Activated T-cell treated with anti-CD3 and anti-CD28 coated beads, Interleukin-2, amount 50 U/mL, for 24 hours (primary cell): ENCODE measurements at places on chromosomes 1 and 21.

- DNase-seq: peak; percentile 83
Observed at GRCh38 chr1:151156515-151156819, at the start of gene TNFAIP8L2. Gene TNFAIP8L2 (plus strand): TSS chr1:151156649. CDS start chr1:151158698, 2,049 bp downstream.

DNA sequence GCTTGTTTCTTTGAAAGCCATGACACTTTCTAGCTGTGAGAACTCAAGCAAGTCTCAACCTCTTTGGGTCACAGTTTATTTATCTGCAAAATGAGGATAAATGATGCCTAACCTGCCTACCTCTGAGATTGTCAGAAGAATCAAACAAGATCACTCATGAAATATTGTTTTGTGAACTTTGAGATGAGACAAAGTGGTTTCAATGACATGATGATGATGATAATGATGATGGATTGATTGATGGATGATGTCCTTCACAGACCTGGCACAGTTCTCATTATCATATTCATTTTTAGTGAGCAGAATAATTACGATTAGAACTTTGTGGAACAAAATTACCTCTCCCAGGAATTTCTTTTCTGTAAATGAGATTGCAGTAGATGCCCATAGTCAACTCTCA, 129.2 kb downstream of the HHIPL2 start:
- DNase-seq: no peak

DNA sequence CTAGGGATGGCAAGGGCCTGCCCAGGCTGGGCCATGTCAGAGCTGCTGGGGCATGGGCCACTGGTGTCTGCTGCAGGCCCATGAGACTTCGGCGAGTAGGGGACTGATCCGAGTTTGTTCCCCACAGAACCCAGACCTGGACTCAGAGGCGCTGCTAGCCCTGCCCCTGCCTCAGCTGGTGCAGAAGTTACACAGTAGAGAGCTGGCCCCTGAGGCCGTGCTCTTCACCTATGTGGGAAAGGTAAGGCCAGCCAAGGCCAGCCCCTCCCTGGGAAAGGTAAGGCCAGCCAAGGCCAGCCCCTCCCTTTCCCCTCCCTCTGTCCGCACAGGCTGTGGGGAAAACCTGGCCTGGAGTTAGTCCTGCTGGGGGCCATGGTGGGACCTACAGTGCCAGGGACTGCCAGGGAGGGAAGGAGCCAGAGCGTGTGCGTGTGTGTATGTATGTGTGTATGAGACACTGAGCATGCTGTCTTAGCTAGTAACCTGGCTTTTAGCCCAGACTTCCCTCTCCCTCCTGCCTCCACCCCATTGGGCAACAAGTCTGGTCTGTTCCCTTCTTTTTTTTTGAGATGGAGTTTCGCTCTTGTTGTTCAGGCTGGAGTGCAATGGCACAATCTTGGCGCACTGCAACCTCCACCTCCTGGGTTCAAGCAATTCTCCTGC, 8.0 kb downstream of the FAAH start:
- no peak for DNase-seq

GRCh38 chr1:17009706-17010105, 2.0 kb downstream of the ATP13A2 start:
- no peak for DNase-seq

DNA sequence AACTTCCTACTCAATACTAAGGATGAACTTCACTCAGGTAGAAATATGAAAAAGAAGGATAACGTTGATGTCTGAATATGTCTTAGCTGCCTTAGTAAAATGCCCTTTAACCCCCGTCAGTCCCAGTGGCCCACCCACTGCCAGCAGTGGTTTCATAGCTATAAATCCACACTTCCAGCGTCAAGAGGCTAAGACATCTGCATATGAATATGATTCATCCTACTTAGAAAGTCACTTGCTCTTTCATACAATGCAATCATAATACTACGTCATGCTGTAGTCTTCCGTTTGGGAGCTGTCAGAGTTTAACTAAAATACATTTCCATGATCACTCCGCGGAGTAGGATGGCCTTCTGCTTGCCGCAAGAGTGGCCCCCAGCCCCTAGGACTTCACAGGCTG, 247.3 kb downstream of the SDCCAG8 start:
- DNase-seq: no peak

- DNase-seq: no peak
Observed at GRCh38 chr1:31704271-31705079, 658 bp upstream of the COL16A1 start.

GRCh38 chr1:165056914-165057313, 299.6 kb downstream of the LMX1A start:
- DNase-seq: no peak
